ENCODE measurements at places on chromosomes 4 and X. TPM values are rescaled to one million over a fixed set of nuclear protein-coding genes. Genes with fewer than 3 reads are reported as not detected.

- DNase-seq, result no peak
Observed at GRCh38 chrX:107935664-107936433, 46.3 kb downstream of the TEX13B start.

- DNase-seq, result no peak
Observed at GRCh38 chrX:25049357-25049756, 33.6 kb upstream of the ARX start.

DNA sequence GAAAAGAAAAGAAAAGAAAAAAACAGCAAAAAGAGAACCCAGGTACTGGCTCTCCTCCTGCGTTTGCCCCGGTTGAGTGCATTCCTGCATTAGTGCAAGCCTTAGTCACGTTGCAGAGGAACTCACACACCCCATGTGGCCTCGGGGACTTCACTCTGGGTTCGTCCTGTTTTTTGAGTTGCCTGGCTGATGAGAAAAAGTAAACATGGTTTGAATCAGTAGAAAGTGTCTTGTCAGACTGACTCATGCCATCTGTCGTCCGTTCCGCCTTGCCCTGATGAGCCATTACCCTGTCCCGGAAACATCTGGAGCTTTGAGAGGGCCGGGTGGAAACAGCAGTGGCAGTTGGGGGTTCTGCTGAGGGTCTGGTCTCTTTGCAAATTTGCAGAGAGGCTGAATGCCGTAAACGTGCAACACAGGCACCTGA is 16.3 kb downstream of the CD99 start:
- DNase-seq, result no peak

DNA sequence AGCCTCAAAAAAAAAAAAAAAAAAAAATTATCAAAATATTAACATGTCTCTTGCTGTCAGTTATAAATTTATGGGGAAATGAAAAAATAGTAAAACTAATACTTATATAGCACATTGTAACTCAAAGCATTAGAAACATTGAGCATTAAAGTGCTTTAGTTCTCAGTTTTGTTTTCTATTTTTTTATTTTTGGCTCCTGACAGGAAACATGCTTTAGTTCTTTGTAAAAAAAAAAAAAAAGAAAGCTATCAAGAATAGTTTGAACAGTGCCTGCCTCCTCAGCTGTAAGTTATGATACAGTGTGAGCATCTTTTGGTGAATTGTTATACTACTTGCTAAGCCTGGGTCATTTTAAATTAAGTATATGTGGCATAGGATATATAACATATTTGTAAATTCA is 5.1 kb upstream of the CENPC start:
- DNase-seq, result no peak

DNA sequence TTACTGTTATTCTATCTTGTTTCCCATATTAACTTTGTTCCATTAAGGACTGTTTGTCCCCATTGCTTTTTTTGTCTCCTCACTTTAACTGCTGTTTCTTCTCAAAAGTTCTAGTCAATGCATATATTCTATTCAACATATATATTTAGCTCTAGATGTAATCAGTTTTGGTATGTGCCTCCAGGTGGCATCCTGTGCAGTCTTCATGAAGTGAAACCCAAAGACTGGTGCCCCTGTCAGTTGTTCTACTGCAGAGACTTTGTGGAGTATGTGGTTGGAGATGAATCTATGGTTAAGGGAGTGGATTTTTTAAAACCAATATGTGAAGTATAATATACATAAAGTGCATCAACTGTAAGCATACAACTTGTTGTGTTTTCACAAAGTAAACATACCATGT is 57.0 kb downstream of the VAMP7 start:
- DNase-seq, result no peak

The CXCL9 gene
- total RNA-seq, result 0.74 TPM

DNA sequence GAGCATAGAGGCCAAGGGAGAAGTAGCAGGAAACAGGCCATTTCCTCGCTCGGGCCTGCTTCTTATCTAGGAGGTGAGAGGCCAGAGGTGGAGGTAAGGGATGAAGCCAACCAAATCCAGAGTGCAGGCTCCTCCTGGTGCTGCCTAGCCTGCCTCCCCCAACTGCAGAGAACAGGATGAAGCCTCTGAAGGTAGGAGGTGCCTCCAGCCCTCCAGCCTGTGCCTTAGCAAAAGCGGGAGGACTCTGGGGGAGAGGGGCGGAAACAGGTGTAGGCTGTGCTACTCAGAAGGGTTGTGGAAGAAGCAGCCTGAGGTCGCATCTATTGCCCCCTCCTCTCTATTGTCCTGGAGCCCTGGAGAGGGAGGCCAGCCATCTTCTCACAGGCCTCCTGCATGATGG is 2.9 kb upstream of the MTM1 start:
- no peak for DNase-seq

GRCh38 chr4:14359991-14360390 is 642.3 kb upstream of the CPEB2 start:
- DNase-seq, result no peak

- no peak for DNase-seq
Observed at GRCh38 chr4:38805530-38806145, 1.0 kb upstream of the TLR1 start.

GRCh38 chrX:108312011-108312410 is 126.2 kb downstream of the COL4A6 start:
- DNase-seq, result no peak

- no peak for DNase-seq
Observed at GRCh38 chr4:150242820-150243458, 164.7 kb downstream of the DCLK2 start.

DNA sequence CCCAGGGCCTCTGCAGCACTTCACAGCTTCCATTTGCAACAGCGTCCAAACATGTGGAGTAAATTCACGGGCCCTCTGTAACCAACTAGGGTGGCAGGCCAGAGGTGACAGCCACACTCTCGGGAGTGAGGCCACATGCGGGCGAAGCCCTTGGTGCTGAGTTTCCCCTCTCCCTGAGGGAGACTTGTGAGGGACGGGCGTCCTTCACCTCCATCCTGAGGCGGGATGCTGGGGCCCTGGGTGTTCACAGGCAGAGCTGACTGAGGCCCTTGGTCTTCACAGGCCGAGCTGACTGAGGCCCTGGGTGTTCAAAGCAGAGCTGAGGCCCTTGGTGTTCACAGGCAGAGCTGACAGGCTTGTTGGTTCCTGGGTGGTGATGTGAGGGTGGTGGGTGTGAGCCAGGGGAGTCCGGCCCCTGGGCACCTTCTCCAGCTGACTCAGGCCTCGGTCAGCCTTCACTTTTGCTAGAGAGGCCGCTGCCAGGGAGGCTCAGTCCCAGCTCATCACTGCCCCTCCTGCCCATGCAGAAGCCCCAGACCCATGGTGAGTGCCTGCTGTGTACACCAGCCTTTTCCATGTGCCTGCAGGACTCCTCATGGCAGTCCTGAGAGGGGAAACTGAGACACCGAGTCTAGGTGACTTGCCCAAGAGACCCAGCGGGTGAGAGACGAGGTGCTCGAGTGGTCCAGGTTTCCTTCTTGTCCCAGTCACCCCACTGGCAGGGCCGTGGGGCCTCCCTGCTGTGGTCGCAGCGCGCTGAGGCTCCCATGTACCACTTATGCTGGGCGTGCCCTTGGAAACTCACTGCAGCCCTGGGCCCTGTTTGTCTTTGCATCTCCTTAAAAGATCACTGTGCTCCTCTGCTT is 8.5 kb downstream of the WFS1 start:
- no peak for DNase-seq

DNA sequence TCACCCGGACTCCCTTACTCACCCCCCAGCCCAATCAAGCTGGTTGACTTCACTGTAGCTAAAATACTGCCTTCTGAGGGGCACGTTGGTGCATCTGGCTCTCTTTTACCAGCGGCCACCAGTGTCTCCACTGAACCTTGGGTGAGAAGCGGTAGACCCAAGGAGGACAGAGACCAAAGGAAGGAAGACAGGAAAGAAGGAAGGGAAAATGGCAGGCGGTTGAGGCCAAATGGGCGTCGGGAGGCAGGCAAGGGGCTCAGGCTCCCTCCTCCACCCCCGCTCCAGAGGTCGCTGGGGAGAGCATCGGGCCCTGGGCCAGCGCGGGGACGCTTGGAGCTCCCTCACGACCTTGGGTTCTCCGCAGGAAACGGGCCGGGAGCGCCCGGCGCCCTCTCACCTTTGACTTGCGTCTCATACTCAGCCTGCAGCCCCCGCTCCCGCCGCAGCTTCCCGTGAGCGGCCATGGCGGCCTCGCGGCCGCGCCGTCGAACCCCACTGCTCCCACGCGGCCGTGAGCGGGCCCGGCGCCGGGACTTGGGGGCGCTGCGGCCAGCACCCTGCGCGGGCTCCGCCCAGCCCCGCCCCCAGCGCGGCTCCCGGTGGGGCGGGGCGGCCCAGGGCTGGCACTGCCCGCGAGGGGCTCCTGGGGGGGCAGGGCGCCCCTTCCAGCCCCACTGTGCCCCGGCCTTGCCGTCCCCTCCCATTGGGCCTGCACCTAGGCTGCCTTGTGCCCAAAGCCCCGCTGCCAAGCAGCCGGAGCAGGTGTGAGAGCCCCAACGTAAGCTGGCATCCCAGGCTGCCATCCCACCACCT is at the start of gene ARHGAP4:
Gene ARHGAP4 (minus strand): TSS at position 526 of the 813 bp plus-strand sequence. CDS start 62 bp downstream, at position 464.
- no peak for DNase-seq

DNA sequence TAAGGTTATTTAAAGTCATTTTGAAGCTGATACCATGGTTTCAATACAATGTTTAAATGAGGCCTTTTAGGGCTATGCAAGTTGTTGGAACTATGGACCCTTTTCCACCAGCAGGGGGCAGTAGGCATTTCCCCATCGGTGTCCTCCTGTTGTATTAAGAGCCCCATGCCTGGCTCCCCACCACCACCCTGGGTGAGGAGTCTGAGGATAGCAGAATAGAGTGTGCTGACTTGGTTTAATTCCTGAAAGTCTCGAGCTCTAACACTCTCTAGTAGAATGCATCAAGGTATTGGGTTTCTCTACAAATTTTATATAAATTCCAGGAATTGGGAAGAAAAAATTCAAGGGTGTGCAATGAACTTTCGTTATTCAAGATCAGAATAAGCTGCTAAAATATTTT is 234.8 kb upstream of the JADE1 start:
- DNase-seq, result peak; percentile 40

GRCh38 chrX:37509349-37509748 is 62.1 kb upstream of the LANCL3 start:
- no peak for DNase-seq

The PABPC1L2A gene
- total RNA-seq, result not detected

- no peak for DNase-seq
Observed at GRCh38 chrX:1124531-1124930, 87.9 kb downstream of the CRLF2 start.

- no peak for DNase-seq
Observed at GRCh38 chr4:115090483-115091075, 22.8 kb downstream of the NDST4 start.

The ARMCX6 gene
- total RNA-seq, result 20.7 TPM

- no peak for DNase-seq
Observed at GRCh38 chr4:107625391-107625902, 94.6 kb downstream of the PAPSS1 start.

GRCh38 chr4:147942729-147943128 is 210.8 kb downstream of the ARHGAP10 start:
- no peak for DNase-seq

The FAM184B gene
- total RNA-seq, result not detected

The PASD1 gene
- not detected for total RNA-seq

DNA sequence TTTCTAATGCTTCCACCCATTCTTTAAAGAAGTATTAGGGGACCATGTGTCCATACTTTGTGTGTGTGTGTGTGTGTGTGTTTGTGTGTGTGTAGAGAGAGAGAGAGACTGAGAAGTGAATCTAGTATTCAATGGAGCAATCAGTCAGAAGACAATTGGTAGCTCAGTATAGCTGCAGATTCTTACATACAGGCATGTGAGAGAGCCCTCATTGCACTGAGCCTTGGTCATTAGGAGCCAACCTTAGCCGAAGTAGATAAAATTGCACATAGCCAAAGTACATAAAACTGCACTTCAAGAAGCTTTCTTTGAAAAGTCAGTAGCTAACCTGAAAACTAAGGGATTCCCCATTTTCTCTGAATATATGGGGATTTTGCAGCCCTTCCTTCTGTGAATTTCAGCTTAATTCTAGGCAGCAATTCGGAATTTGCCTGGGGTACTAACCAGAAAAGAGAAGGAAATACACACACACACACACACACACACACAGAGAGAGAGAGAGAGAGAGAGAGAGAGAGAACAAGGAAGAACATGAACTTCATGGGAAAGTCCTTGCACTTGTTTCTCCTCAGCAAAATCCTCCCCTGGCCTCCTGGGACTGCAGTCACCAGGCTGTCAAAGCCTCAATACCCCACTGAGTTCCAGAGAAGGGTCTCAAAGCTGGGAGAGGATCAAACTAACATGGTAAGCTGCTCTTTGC is 1.7 kb upstream of the PRDM8 start:
- no peak for DNase-seq

The PABPC5 gene
- total RNA-seq, result 1.5 TPM

GRCh38 chr4:76153356-76153755 is 5.2 kb upstream of the NUP54 start:
- DNase-seq, result no peak

GRCh38 chr4:14769993-14770392 is 232.3 kb upstream of the CPEB2 start:
- no peak for DNase-seq

The DGKQ gene
- 6.8 TPM for total RNA-seq

DNA sequence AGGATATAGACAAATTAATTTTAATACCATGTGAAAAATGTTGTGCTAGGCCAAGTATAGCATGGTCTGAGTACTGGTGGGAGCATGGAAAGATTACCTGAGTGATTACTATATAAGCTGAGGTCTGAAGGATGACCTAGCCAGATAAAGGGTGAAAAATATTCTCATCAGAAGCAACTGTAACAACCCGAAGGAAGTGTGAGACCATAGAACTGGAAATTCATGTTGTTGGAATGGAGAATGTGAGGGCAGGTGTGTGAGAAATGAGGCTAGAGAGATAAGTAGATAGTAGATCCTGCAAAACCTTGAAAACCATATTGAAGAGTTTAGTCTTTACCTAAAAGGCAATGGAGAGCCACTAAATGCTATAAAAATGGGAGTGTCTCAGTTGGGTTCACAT is 71.5 kb downstream of the ARFIP1 start:
- DNase-seq, result no peak

GRCh38 chrX:120136840-120137239 is 21.1 kb upstream of the RHOXF1 start:
- no peak for DNase-seq

The PAGE4 gene
- total RNA-seq, result not detected

DNA sequence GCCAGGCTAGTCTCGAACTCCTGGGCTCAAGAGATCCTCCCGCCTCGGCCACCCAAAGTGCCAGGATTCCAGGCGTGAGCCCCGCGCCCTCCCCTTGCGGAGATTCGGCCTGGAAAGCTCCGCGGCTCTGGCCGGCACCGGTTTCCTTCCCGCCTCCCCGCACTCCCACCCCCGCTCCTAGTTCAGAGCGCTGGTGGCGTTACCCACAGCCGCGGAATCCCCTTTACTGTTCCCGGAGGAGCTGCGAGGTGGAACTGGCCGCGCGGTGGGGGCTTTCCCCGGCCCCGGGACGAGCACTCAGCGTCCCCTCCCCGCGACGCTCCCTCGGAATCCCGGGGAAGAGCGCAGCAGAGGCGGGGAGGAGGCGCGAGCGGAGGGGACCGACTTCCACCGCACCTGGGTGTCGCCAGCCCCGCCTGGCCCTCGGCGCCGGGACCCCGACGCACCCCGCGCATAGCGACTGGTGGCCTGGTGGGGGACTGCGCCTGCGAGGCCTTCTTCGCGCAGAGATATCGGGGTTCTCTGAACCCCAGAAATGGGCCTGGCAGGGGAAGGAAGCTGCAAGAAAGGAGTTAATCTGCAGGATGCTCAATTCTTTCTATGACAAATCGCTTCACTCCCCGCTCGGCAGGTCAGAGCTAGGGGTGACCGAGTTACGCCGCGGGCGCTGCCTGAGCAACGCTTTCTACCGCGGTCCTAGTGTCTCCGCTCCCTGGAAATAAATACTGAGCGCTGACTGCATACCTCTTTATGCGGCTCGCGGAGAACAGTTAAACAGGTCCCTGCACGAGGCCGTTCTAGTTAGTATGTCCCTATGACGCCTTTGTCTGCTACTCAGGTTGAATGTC is 14.6 kb upstream of the SLC25A4 start:
- no peak for DNase-seq

The MTNR1A gene
- not detected for total RNA-seq

The TRPC3 gene
- 0.65 TPM for total RNA-seq
